ENCODE measurements at places on chromosomes 4 and X.

DNA sequence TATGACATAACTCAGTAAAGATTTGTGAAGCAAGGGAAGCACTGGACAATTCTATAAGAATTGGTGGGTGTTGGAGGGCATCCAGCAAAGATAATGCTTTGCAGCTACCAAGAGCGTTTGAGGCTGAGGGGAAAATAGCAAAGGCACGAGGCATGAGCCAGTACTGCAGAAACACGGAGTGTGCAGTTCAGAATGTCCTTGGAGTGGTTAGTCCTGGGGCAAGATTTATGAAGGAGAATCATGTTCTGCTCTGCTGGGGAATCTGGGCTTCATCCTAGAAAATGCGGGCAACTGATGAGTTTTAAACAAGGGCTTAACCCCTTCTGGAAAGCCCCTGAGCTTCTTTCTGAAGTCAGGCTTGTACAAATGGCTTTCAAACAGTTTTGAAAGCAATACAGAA, 452.5 kb downstream of the IL15 start:
- no peak for DNase-seq

- DNase-seq: no peak
These were observed 2463.1 kb downstream of the ARAP2 start for GRCh38 chr4:33780952-33781791.

- no peak for DNase-seq
These were observed 649.1 kb downstream of the GRID2 start for GRCh38 chr4:92952897-92953296.

DNA sequence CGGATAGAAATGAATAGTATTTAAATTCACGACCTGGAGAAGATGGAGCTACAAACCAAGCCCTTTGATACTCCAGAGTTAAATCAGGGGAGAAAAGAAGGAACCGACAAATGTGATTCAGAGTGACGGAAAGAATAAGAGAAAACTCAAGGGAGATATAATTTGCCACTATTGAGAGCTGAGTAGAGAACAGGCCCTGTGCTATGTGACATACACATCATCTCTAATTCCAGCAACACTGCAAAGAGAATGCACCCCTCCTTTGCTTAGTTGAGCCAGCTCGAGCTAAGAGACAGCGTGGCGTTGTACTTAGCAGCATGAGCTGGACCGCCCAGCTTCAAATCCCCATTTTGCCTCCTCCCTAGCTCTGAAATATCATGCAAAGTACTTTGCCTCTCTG, 266.4 kb upstream of the TENM3 start:
- DNase-seq: no peak

GRCh38 chr4:128459547-128459946, 171.9 kb upstream of the PGRMC2 start:
- DNase-seq: no peak

DNA sequence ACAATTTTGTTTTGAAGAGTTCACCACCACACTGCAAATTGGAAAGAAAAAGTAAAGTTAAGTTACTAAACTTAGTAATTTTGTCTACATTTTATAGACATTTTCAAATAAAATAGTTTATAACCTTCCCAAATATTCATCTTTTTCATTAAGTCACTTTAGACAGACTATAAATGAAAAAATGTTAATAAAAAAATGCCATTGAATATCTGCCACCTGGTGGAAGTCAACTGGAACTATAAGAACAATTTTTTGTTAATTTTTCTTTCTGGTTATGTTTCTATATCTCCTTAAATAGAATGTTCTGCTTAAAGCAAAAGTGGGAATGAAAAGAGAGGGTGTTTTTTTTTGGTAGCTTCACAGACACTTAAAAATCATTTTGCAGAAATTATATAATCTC, 534.4 kb upstream of the PCDH10 start:
- no peak for DNase-seq

GRCh38 chr4:168765726-168766125, 244.3 kb downstream of the CBR4 start:
- DNase-seq: no peak

DNA sequence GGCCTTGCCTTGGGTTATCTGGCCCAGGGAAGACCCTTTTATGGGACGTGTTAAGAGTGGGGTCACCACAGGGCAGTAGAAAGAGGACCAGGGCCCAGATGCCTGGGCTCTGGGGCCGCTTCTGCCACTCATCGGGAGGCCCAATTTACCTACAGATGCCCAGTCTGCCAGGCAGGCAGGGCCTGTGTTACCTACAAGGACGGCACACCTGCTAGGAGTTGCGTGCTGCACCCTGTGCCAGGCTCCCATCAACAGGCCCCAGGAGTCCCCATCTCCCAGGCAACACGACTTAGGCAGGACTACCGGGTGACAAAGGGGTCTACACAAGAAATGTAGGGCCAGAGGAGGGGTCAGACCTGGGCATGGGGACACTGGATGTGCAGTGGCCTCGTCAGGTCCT, 34.6 kb downstream of the WDR1 start:
- DNase-seq: no peak

- DNase-seq: peak; percentile 51
These were observed 915 bp upstream of the RAB33B start for GRCh38 chr4:139453041-139453370.

DNA sequence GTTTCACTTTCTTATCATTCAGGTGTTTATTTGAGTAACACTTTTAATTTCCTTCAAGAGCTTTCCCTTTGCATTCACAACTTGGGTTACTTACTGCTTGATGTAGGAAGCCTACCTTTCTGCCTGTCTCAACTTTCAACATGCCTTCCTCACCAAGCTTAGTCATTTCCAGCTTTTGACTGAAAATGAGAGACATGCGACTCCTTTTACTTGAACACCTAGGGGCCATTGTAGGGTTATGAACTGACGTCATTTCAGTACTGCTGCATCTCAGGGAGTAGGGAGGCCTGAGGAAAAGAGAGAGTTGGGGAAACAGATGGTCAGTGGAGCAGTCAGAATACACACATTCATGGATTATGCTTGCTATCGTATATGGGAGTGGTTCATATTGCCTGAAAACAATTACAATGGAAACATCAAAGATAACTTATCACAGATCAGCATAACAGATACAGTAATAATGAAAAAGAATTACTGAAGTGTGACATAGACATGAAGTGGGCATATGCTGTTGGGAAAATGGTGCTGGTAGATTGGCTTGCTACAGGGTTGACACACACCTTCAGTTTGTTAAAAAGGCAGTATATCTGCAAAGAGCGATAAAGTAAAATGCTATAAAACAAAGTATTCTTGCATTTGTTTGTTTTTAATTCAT, 25.7 kb downstream of the USP53 start:
- no peak for DNase-seq

GRCh38 chr4:138014590-138015288, 227.4 kb downstream of the SLC7A11 start:
- no peak for DNase-seq

DNA sequence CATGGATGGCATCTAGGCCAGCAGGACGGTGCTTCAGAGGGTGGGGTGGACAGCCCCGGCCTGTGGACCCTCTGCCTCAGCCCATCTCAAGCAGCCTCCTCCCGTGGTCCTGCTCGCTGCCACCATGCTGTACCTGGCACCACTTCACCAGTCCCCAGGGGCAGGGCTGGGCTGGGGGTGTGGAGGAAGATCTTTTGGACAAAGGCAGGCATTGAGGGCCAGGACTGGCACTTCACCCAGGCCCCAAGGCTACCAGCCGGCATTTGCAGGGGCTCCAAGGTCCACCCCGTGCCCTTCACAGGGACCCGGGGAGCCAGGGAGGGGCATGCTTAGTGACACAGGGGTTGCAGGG, 713 bp downstream of the PLXNB3 start:
- no peak for DNase-seq

- no peak for DNase-seq
These were observed 4.2 kb upstream of the ZXDB start for GRCh38 chrX:57587607-57588006.

DNA sequence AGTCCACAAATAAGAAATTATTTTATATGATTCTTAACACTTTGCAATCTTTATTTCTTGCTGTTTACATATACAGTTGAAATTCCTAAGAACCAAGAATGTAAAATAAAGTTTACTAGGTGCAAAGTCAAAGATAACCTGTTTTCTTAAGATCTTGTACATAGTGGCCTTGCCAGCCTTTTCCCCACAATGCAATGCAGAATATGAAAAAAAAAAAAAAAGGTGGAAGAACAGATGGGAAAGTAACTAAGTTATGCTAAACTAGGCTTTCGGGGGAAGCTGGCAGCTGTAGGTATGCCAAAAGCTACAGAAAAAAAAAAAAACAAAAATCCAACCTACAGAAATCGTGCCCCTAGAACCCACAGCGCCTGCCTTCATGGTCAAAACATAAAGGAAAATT, 1588.4 kb downstream of the STIM2 start:
- DNase-seq: no peak

GRCh38 chr4:24970635-24971034, 57.8 kb upstream of the CCDC149 start:
- no peak for DNase-seq

GRCh38 chr4:54819034-54819433, 161.3 kb downstream of the KIT start:
- DNase-seq: no peak

DNA sequence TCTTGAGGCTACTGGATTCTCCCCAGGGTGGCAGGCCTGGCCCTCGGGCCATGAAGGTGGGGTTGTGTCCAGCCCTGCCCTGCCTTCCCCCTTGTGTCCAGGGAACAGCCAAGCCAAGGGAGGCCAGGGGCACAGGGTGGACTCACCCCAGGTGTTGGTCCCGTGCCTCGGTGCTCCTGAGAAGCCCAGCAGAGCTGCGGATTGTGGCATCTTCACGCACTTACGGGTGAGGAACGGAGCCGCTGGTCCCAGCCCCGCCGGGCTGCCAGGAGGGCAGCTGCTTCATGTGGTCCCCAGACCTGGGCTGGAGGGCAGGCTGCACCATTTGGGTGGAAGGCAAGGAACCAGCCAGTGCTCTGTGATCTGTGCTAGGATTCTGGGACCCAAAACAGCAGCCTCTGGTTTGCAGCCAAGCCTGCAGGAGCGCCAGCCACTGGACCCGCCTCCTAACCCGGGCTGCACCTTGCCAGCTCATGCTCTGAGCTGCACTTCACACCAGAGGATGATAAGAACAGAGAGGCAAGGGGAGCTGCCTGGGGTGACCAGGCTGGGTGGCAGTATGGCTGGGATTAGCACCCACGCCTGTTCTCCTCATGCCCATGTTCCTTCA, 36.1 kb upstream of the HMX1 start:
- DNase-seq: no peak

- no peak for DNase-seq
These were observed at the start of gene NR0B1 for GRCh38 chrX:30309139-30309571. Gene NR0B1, minus strand, starts transcription at chrX:30309390. Its CDS starts 27 bp downstream, at chrX:30309363.

DNA sequence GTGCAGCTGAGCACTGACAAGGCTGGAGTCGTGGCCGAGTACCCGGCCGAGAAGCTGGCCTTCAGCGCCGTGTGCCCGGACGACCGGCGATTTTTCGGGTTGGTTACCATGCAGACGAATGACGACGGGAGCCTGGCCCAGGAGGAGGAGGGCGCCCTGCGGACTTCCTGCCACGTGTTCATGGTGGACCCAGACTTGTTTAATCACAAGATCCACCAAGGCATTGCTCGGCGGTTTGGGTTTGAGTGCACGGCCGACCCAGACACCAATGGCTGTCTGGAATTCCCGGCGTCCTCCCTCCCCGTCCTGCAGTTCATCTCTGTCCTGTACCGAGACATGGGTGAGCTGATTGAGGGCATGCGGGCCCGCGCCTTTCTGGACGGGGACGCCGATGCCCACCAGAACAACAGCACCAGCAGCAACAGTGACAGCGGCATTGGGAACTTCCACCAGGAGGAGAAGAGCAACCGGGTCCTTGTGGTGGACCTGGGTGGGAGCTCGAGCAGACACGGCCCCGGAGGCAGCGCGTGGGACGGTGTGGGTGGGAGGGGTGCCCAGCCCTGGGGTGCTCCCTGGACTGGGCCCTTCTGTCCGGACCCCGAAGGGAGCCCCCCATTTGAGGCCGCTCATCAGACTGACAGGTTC, 24.3 kb downstream of the RGS12 start:
- no peak for DNase-seq

- no peak for DNase-seq
These were observed 42.4 kb upstream of the MYOZ2 start for GRCh38 chr4:119093042-119093827.

All from left renal pelvis (tissue), 4 donors.